Activated T-helper 1 cell treated with anti-CD3 and anti-CD28 coated beads, Interleukin-12 subunit alpha, Interleukin-12 subunit beta, Interleukin-2, Interleukin-4 antibody, amounts not matched to agents 30 ng/mL and 10 ng/mL and 1 ng/mL, durations not matched to agents 14 hours and 24 hours and 36 hours (primary cell): ENCODE measurements at places on chromosomes 5 and 9. TPM values are rescaled to one million over a fixed set of nuclear protein-coding genes. Genes with fewer than 3 reads are reported as not detected.

Gene LCN12
- 1.8 and 1.9 TPM in 2 replicates for total RNA-seq

Gene SLC1A3
- not detected in 2 replicates for total RNA-seq

DNA sequence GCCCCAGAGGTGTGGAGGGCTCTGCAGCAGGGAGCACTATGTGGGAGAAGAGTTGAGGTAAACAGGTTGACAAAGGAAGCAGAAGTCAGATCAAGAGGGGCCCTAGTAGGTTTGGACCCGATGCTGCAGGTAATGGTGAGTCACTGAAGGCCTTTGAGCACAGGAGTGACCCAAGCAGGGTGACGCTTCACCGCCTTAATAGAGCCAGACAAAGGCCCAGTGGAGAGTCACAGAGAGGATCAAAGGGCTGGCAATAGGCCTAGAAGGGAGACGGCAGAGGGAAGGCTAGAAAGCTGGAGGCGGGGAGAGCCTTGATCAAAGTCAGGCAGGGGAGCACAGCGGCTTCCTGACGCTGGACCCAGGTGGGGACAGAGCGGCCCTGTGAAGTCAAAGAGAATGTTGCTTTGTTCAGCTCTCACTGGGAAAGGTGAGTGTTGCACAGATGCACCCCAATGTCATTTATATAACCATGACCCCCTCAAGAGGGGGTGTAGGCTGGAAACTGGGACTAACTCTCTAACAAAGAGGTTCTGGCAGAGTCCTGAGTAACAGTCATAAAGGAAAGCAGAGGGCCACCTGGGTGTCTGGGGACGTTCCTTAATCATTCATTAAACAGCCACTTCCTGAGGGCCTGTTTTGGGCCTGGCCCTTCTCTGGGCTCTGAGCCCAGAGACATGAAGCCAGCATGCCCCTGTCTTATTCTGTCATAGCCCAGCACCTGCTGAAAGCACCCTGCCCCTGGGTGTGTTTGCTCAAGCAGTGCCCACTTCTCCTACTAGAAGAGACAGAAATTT is 9.8 kb upstream of the CPLX2 start:
- no peak overlapping the region for H3K27ac ChIP-seq
- no peaks in the 10 kb centered on the region for H3K27me3 ChIP-seq
- DNase-seq, result no peak
- no peaks in the 10 kb centered on the region for H3K4me1 ChIP-seq

DNA sequence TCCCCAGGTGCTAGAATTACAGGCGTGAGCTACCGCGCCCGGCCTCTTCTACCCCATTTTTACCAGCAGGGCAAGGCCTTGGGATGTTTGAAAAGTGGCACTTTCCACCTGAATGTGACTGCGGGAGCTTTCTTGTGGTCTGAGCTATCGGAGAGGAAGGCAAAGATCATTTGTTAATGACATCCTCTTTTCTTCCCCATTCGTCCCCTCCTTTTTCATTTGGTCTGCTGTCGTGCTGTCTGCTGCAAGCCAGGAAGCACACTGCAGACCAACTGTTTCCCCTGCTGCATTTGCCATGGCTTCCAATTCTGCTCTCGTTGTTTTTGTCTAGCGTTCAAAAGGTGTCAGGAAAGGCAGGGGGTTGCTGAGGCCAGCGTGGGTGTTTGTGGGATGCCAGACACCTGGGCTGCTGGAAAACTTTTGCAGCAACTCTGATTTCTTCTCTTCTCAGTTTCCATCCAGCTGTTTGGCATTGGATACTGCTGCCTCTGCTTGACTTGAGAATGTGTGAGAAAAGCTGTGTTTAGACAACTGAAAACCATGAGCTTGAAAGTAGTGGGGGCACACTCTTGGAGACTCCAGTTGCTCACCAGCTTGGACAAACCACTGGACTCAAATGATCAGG is 196.4 kb upstream of the MSX2 start:
- no peak for DNase-seq
- no peak overlapping the region for H3K4me3 ChIP-seq
- H3K27ac ChIP-seq, result no peak overlapping the region
- H3K4me1 ChIP-seq, result no peaks in the 10 kb centered on the region
- H3K36me3 ChIP-seq, result no peaks in the 10 kb centered on the region
- H3K27me3 ChIP-seq, result no peaks in the 10 kb centered on the region

DNA sequence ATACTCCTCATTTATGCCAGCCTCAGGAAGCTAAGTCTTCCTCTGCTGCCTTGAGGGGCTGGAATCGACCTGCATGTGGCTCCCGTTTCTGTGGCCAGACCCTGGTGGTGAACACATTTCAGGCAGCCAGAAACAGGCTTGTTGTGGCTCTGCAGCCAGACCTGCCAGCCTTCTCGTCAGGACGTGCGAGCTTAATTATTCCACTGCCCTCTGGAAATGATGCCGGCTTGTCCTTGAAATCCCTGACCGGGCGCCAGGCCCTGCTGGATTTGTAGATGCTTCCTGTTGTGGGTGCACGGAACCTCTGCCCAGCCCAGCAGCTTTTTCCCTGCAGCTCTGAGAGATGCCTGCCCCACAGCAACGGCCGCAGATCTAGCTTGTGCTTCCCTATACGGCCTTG is 41.6 kb downstream of the PDZD2 start:
- DNase-seq, result no peak
- no peaks in the 10 kb centered on the region for H3K36me3 ChIP-seq
- no peak overlapping the region for H3K27ac ChIP-seq
- H3K4me3 ChIP-seq, result no peak overlapping the region
- H3K27me3 ChIP-seq, result no peaks in the 10 kb centered on the region

DNA sequence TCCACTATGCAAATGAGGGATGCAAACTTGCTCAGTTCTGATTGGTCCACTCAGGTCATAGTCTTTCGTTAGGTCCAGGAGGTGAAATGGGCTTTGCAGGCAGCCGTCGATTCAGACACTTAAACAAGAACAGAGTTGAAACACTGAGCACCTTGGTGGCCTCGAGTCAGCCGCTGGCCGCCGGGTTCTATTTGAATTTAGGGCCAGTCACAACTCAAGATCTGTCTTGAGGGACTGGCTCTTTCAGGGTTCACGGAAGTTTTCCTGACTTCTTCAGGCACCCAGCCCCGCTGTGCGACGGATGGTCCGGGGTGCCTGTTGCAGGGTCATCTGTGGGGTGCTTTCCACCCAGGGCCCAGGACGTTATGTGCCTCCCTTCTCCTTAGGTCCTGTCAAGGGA is 412.8 kb upstream of the IRX4 start:
- no peak overlapping the region for H3K4me3 ChIP-seq
- no peak overlapping the region for H3K27ac ChIP-seq
- H3K4me1 ChIP-seq, result no peaks in the 10 kb centered on the region
- no peaks in the 10 kb centered on the region for H3K36me3 ChIP-seq
- no peaks in the 10 kb centered on the region for H3K27me3 ChIP-seq

GRCh38 chr9:115997923-115998322 is 155.7 kb upstream of the PAPPA start:
- DNase-seq, result no peak
- no peak overlapping the region for H3K27ac ChIP-seq
- H3K4me3 ChIP-seq, result no peak overlapping the region
- no peaks in the 10 kb centered on the region for H3K4me1 ChIP-seq
- no peaks in the 10 kb centered on the region for H3K27me3 ChIP-seq

Gene DAP
- total RNA-seq, result 62.6 and 64.7 TPM in 2 replicates

Gene LCP2
- 350 and 351 TPM in 2 replicates for total RNA-seq

Gene GFPT2
- total RNA-seq, result 1.1 and 1.4 TPM in 2 replicates

- H3K4me3 ChIP-seq, result no peak overlapping the region
- no peaks in the 10 kb centered on the region for H3K36me3 ChIP-seq
- peaks cover 11% of the 10 kb centered on the region for H3K27me3 ChIP-seq
- no peak for DNase-seq
- H3K27ac ChIP-seq, result no peak overlapping the region
Measured at GRCh38 chr9:87599901-87600610, 102.4 kb downstream of the DAPK1 start.

- peaks cover 13% of the 10 kb centered on the region for H3K4me1 ChIP-seq
- H3K27ac ChIP-seq, result no peak overlapping the region
- H3K27me3 ChIP-seq, result peaks cover 34% of the 10 kb centered on the region
- DNase-seq, result no peak
Measured at GRCh38 chr5:42944989-42945388, 95.1 kb downstream of the ANXA2R start.

Gene GPSM1
- total RNA-seq, result 18.3 and 19.1 TPM in 2 replicates

DNA sequence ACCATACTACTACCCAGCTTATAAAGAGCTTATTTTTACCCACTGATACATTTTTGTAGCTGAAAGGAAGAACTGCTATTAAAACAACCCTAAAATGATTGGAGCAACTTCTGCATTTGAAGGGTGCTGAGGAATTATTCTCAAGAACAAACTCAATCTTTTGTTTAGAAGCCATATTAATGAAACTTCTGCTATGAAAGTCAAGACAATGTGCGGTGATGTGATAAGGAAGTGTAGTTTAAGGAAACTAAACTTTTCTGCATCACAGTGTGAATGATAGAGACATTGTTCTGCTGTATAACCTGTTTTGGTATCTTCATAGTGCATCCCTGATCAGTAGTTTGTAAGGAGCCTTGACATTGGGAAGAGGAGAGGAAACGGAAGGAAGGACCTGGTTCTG is 408.5 kb downstream of the TMEM38B start:
- peak overlapping the region; percentile 10 for H3K27ac ChIP-seq
- no peaks in the 10 kb centered on the region for H3K4me1 ChIP-seq
- DNase-seq, result no peak
- H3K4me3 ChIP-seq, result no peak overlapping the region

DNA sequence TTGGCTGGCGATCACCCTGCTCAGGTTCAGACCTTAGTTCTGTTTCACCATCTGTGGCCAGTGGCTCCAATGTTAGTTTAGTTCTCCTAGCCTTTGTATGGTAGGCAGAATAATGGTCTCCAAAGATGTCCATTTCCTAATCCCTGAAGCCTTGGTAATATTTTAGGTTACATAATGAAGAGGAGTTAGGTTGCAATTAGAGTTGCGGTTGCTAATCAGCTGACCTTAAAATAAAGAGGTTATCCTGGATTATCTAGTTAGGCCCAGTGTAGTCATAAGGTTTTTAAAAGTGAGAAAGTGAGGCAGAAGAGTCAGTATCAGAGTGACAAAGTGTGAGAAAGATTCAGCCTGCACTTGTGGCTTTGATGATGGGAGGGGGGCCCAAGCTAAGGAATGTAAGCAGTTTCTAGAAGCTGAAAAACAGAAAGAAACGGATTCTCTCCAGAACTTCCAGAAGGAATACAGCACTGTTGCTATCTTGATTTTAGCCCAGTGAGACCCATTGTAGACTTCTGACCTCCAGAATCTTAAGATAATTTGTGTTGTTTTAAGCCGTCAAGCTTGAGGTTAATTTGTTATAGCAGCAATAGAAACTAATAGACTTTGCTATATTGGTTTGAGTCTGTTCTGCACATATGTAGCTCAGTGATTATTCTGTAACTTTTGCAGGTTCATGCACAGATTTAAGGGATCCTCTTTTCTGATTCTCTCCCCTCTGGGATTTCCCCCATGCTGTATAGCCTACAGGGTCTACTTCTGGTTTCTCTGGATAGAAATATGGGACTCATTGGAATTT is 21.6 kb downstream of the LNPEP start:
- H3K27me3 ChIP-seq, result no peaks in the 10 kb centered on the region
- H3K4me1 ChIP-seq, result peaks cover 71% of the 10 kb centered on the region
- DNase-seq, result no peak
- peak overlapping the region; percentile 65 for H3K27ac ChIP-seq
- peak overlapping the region; percentile 63 for H3K4me3 ChIP-seq
- H3K36me3 ChIP-seq, result peaks cover 6% of the 10 kb centered on the region
